MV-4-11 (cell line): ENCODE measurements at places on chromosomes 7 and 10.

GRCh38 chr7:49297958-49298357 lies 373.6 kb downstream of the CDC14C start:
- DNase-seq: no peak

DNA sequence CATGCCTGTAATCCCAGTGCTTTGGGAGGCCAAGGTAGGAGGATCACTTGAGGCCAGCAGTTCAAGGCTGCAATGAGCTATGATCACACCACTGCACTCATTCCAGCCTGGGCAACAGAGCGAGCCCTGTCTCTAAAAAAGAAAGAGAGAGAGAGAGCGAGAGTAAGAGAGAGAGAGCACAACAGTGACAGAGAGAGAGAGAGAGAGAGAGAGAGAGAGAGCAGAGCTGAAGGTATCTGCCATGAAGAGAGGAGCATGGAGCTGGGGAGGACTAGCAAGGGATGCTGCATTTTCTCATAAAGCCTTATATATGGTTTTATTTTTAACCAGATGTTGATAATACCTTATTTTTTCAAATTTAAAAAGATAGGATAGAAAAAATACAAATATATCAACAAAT lies 84.5 kb upstream of the RNF32 start:
- no peak for DNase-seq

DNA sequence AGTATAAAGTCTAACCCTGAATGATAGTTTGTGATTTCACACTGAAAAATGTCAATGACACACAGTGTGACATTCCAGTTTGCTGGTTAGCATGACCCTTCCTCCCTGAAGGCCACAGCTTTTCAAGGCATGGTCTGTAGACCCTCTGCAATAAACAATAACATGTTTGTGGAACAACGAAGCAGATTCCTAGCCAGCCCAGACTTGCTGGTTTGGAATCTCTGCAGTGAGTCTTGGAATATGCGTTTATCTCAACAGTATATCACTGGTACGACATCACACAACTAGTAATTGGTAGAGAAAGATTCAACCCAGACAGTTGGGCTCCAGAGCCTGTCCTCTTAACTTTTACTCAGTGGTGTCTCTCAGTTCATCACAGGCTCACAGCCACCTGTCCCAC lies 23.7 kb upstream of the DUSP5 start:
- no peak for DNase-seq

GRCh38 chr10:62560201-62560819 lies 186.1 kb downstream of the ZNF365 start:
- DNase-seq: no peak

- peak; percentile 43 for DNase-seq
Observed at GRCh38 chr10:50310560-50311174, 59.4 kb upstream of the ASAH2 start.

DNA sequence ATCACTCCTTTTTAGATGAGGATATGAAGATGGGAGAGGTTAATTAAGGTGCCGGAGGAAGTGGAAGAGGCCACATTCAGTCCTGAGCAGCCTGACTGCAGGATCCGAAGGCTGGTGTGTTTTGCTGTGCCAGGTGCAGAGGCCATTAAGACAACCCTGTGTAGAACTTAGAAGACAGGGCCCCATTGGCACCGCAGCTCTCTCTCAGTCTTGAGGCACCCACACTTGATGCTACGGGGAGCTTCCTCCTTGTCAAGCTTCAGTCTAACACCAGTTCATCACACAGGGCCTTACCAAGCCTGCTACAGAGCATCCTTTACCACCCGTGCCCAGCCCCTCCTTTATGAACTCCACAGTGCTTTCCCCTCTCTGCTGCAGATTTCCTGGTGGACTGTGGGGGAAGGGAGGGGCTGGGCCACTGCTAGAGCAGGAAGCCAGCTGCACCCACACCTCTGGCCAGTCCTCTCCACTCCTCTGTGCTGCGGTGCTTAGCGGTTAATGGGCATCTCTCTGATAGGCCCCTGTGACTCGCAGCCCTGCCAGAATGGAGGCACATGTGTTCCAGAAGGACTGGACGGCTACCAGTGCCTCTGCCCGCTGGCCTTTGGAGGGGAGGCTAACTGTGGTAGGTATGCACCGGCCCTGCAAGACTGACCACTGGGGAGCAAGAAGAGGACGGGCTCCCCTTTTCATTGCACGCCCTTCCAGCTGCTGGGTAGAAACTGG lies 45.5 kb downstream of the VWA2 start:
- DNase-seq: no peak

- DNase-seq: no peak
Observed at GRCh38 chr7:73487486-73487885, 34.6 kb downstream of the BAZ1B start.
